ENCODE measurements at places on chromosomes 13 and 19. TPM values are rescaled to one million over a fixed set of nuclear protein-coding genes. Genes with fewer than 3 reads are reported as not detected.

RGCC gene
- 50.2 TPM for polyA plus RNA-seq

TMEM272 gene
- not detected for polyA plus RNA-seq

ZNF264 gene
- 5.2 TPM for polyA plus RNA-seq

SMAD9 gene
- polyA plus RNA-seq = 10.8 TPM

ZNF728 gene
- polyA plus RNA-seq = 0.62 TPM

SHISA7 gene
- 0.05 TPM for polyA plus RNA-seq

CCL25 gene
- polyA plus RNA-seq = not detected
